Left colon (tissue), 2 donors: ENCODE measurements at places on chromosomes 7 and 10. TPM values are rescaled to one million over a fixed set of nuclear protein-coding genes. Genes with fewer than 3 reads are reported as not detected.

DNA sequence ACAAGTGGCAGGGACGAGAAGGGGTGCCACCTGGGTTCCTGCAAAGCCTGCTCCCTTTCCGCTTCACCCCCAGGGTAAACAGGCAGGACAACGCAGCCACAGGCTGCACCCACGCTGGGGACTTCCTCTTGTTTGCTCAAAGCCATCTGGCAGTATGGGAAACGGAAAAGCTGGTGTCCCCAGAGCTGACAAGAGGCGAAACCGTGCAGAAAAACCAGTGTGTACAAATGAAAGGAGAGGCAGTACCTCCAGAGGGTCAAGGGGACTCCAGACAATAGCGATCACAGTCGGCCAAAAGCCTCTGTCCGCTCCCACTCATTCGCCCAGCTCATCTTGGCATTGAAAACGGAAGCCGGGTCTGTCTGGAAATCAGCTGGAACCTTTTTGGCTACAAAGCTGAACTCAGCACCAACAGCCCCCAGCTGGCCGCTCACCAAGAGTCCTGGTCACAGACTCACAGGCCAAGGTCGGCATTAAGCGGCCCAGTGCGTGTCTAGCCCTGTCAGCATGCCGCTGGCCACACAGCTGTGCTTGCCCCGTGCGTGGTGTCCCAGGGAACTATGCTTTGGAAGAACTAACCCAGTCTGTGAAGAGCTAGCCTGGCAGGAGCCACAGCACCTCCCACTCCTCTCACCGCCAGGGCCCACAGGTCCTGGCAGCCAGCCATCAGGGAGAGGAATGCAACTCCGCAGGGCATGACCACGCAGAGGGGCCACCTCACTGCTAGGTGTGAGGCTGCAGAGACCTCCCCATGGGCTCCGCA is 10.4 kb downstream of the TNS3 start:
- peak; percentile 67 for DNase-seq

- DNase-seq, result no peak
Measured at GRCh38 chr10:6588082-6588481, 8.0 kb upstream of the PRKCQ start.

- DNase-seq, result no peak
Measured at GRCh38 chr7:43591558-43592180, 8.8 kb downstream of the STK17A start.

DNA sequence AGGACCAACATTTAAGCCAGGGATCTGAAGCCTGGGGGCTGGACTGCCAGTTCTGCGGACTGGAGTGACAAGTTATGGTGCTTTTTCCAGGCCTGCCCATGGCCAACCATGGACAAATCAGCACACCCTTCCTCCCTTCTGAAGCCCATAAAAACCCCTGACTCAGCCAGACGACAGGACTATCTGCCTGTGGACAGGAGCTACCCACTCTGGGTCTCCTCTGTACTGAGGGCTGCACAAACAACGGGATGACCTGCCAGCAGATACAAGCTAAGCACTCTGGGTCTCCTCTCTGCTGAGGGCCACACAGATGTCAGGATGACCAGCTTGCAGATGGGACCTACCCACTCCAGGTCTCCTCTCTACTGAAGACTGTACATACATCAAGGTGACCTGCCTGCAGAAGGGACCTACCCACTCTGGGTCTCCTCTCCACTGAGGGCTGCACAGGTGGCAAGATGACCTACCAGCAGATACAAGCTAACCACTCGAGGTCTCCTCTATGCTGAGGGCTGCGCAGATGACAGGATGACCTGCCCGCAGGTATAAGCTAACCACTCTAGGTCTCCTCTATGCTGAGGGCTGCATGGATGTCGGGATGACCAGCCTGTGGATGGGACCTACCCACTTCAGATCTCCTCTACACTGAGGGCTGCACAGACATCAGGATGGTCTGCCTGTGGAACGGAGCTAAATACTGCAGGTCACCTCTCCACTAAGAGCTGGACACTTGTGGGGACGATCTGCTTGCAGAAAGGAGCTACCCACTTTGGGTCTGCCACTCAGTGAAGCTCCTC is 110.1 kb upstream of the GPR22 start:
- DNase-seq, result no peak

GRCh38 chr10:116038259-116038658 is 234.7 kb downstream of the GFRA1 start:
- DNase-seq, result no peak

- DNase-seq, result peak; percentile 61
Measured at GRCh38 chr10:87818505-87819288, 671 bp upstream of the ATAD1 start.

DNA sequence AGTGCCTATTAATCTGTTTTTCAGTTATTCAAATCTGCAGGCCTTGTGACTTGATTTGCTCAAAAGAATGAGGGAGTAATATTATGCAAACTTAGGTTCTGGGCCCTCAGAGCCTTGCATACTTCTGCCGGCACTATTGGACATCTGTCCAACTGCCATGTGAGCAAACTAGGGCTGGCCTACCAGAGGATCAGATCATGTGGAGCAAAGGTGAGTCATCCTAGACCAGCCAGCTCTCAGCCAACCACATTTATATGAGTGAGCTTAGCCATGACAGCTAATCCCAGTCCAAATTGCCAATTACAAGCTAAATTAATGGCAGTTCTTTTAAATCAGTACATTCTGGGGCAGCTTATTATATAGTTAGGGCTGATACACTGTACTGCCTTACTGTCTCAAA is 69.6 kb downstream of the SDHAF3 start:
- DNase-seq, result no peak

DNA sequence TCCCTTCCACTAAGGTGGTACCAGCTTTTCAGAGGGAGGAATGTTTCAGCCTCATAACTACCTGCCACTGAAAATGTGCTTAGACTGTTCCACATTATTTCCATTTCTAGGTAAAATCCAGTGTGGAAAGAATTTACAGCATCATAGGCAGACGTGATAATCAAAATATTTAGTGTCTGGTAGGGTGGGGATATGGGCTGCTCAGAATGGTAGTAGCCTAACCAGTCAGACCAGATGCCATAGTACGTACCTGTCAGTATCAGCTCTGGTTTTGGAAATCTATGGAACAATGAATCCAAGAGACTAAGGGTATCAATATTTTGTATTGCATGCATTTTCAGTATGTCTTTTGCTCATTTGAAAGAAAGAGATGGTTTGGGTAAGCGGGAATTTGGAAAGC is 76.8 kb upstream of the APBB1IP start:
- no peak for DNase-seq

TMEM120A gene
- total RNA-seq, result 104 TPM
